Small intestine (tissue), 16 donors: ENCODE measurements at places on chromosomes 4 and X. TPM values are rescaled to one million over a fixed set of nuclear protein-coding genes. Genes with fewer than 3 reads are reported as not detected.

The ESX1 gene
- polyA plus RNA-seq, result not detected

The ZNF711 gene
- 2.0 TPM for polyA plus RNA-seq

The EDA gene
- 1.1 TPM for polyA plus RNA-seq

The CSAG1 gene
- polyA plus RNA-seq, result not detected

The ZCCHC12 gene
- polyA plus RNA-seq, result not detected

The P2RY10 gene
- polyA plus RNA-seq, result 0.81 TPM

The MAGEA6 gene
- not detected for polyA plus RNA-seq

The AKAP14 gene
- polyA plus RNA-seq, result 0.10 TPM

The GPM6B gene
- 4.2 TPM for polyA plus RNA-seq

The CCSER1 gene
- polyA plus RNA-seq, result 7.3 TPM

The PSAPL1 gene
- polyA plus RNA-seq, result not detected
